ENCODE measurements at places on chromosomes 1 and 21.

DNA sequence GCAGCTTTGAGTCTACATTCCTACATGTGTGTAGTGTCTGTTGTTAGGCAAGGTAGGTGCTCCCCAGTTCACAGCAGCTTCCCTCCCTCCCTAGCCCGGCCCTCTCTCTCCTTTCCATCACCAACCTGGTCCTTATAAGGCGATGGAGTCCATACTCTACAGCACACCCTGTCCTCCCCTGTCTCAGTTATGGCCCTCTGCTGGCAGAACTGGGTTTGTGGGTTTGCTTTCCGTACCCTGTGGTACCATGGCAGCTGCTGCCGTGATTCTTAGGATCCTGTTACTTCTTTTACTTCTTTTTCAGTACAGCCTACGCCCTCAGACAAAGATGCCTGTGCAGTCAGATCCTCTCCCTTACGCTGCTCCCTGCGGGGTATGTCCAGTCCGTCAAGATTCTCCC is 31.7 kb downstream of the AK5 start:
- peak; percentile 9 for DNase-seq

DNA sequence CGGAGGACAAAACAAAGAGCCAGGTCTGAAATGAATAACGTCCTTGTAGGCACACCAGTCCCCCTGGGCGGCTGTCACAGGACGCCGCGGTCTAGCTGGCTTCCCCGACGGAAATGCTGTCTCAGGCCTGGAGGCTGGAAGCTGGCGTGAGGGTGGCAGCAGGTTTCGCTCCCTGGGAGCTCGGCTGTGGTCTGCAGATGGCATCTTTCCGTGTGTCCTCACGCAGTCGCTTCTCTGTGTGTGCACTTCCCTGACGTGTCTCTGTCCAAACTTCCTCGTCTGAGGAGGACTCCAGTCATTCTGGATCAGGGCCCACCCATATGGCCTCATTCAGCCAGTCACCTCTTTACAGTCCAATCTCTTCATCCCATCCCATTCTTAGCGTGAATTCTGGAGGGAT is 14.2 kb downstream of the TNFRSF14 start:
- DNase-seq, result no peak

DNA sequence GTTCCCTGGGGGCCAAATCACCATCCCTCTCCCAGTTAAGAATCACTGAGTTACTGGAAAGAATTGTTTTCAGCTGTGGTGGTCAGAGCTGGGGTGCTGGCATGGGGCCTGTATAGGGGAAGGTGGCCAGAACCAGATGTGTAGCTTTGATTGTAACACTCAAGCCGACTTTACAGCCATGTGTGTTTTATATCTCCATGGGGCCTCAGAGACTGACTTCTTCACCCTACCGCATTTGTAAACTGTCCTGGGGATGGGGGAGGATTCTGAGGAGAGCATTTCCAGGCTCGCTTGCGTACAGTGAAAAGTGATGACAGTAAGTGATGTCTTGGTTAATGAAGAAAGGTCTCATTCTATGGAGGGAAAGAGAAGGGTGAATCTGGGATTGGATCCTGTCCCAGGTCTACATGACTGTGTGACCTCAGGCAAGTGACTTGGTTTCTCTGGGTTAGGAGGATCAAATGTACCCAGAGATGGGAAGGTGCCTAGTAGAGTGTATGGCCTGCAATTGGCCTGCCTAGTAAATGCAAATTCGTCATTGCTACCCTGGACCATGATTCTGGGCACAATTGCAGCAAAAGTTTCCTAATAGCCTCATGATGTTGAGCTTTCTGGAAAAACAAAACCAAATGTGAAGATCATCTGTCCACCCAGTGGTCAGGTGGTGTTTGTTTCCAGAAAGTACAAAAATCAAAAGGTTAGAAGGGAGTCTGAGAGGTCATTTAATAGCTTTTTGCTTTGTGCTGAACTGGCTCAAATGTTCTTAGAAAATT is 49.7 kb upstream of the RCC2 start:
- no peak for DNase-seq

- no peak for DNase-seq
Measured at GRCh38 chr1:14880456-14881316, 272.9 kb upstream of the TMEM51 start.

GRCh38 chr1:109481646-109482045 is 2.1 kb upstream of the ATXN7L2 start:
- DNase-seq, result no peak

DNA sequence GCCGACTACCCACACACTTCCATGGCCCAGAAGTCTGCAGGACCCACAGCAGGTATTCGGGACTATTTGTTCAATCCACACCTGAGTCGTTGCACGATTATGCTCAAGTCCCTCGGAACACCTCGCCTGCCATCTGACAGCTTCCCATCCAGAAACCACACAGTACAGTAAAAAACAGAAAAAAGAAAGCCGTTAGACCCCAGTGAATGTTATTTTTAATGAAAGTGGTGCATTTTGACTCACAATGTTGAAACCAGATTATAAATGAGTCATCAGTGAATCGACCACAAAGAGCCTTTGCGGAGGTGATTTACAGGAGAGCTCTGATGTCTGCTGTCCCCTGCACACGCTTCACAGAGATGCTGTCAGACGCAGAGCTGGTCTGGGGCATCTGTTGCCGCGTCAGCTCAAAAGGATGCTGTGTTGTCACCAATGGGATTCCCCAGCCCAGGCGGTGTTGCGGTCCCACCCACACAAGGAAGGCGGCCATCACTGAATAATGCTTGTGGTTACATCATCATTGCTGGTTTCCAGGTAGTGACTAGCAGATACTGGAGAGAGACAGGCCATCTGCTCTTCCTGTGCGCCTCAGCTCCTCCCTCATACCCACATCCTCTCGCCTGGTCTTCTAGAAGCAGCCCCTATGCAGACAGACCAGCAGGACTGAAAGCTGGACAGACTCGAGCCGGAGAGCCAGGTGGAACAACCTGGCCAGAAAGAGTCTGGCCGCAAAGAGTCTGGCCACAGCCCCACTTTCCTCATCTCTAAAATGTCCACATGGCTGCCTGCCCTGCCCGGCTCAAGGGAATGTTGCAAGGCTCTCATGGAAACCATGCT is 116.8 kb downstream of the TOMM20 start:
- peak; percentile 67 for DNase-seq

DNA sequence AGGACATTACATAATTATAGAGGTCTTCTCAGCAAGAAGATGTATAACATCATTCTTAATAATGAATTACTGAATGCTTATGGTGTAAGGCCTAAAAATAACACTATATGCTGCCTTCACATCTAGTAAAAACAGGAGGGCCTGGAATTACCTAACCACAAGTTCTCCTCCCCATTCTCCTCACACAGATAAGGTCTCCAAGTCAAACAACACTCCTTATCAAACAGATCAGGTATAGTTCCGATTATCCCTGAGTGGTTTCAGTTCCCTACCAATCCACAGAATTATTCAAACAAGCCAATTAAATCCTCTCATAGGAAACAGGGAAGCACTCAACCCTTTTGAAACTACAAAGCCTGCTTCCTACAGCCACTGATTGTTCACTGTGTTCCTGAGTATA is 4.0 kb upstream of the AGBL4 start:
- DNase-seq, result no peak
